ENCODE measurements at places on chromosomes 1 and 21.

DNA sequence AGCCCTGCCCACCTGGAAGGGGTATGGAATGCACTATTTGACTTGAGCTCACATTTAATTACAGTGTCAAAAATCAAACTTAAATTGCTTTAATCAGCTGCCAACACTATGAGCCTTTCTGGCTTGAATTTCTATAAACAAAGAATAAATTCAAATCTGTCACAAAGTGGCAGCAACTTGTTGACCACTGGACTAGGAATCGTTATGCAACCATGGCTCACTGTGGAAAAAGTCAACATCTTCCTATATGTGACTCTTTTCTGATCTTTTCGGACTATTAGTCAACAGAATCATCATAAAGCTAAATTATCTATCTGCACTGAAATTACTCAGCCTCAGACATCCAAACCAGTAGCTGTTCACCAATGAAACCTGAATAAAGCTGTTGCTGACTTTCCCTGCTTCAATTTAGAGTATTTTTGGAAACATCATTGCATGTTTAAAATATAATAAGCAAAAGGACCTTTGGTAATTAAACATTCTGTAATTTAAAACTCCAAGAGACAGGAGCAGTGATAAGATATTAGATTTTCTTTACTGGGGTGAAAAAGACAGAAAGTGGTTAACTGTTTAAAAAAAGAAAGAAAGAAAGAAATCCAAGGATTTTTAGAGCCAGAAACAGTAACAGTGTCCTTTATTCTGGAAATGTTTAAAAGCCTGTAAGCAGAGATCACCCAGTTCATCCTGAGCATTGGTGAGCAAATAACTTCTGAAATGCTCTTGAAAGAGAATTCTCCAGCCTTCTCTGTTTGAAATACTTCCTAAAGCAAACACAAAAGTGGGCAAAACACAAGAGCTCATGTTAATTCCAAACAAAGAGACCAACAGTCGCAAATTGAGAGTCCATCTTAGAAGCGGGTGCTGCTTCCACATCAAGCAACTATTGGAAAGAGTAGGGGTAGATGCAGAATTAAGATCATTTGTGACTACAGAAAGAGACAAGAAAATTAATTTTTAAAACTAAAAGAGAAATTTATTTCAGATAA lies 26.2 kb upstream of the ERG start:
- DNase-seq = no peak

GRCh38 chr1:10832703-10833102 lies 36.3 kb upstream of the CASZ1 start:
- DNase-seq = no peak

DNA sequence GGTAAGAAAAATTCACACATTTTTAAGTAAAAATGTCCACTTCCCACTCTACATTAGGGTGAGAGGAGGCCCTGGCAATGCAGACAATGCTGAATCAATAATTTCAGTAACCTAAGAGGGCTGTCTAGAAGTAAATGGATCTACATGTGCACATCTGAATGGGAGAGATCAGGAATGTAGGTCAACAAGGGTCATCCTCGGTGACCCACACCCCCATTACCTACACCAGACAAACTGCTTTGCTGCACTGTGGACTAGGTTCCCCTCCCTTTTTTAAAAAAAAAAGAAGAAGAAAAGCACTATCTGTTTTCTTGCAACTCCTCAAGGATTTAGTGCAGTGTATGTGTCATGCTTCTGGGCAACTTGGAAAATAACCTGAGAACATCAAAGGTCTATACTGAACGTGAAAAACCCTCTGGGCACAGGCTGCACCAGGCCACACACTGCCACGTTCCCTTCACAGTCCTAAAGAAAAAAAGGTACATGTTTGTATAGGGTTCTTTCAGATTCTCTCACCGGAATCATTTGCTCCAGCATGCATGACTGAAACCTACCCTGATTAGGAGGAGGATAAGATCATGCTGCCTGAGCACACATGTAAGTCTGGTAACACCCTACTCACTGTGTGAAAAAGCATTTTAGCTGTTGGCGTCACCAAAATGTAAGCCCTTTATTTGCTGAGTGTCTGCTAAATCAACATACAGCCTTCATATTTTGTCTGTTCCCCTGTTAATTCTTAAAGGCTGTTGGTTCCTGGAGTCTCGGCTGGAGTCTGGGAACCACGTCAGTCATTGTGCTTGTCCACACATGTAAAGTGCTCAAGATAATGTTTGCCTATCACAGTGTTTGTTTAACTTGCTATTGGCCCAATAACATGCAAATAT lies 341.0 kb downstream of the SMYD3 start:
- DNase-seq = no peak

GRCh38 chr1:213598263-213598662 lies 389.5 kb upstream of the PROX1 start:
- no peak for DNase-seq

- no peak for DNase-seq
Observed at GRCh38 chr1:108777839-108778238, 31.4 kb downstream of the STXBP3 start.

DNA sequence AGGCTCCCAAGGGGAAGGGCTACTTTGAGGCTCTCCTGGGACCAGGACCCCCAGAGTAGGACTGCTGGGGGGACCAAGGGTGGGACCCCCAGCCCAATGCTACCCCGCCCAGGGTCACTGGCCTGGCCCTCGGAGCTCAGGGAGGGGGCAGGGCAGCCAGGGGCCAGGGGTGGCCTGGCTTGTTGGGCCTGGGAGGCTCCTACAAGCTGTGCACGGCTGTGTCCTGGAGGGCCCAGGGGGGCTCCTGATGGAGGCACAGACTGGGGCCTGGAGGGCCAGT lies 2.2 kb downstream of the HES4 start:
- DNase-seq = no peak

GRCh38 chr1:18093193-18093592 lies 14.4 kb upstream of the IGSF21 start:
- DNase-seq = no peak

- DNase-seq = peak; percentile 26
Observed at GRCh38 chr1:32014948-32015273, 1.2 kb downstream of the KHDRBS1 start.

- DNase-seq = no peak
Observed at GRCh38 chr1:20281801-20282200, 8.9 kb upstream of the VWA5B1 start.

- DNase-seq = no peak
Observed at GRCh38 chr1:109249654-109250401, 489 bp downstream of the CELSR2 start.

- DNase-seq = peak; percentile 19
Observed at GRCh38 chr1:27487966-27488884, 1.7 kb downstream of the WASF2 start.

DNA sequence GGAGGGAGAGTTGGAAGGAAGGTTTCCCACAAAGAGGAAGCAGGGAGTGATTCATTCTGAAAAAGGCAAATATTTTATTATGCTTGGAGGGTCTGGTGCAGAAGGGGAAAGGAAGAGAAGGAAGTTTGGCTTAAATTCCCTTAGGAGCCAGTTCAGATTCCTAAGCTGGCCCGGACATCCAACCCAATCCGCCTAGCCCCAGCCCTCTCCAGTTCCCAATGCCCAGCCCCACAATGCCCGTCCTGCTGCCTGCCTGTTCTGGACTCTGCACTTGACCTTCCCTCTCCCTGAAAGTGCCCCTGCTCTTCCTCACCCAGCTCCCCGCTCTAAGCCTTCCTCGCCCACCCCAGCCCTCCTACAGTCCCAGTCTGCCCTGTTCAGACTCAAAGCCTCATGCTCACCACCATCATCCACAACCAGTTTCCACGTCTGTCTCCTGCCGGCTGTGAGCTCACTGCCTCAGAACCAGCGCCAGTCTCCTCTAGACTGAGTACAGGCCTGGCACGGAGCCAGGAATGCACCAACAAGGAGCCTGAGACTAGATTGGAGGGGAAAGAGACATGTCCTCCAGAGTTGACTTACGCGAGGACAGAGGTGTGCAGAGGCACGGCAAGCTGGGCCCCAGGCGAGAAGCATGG lies 18.9 kb downstream of the CAPN2 start:
- DNase-seq = no peak

DNA sequence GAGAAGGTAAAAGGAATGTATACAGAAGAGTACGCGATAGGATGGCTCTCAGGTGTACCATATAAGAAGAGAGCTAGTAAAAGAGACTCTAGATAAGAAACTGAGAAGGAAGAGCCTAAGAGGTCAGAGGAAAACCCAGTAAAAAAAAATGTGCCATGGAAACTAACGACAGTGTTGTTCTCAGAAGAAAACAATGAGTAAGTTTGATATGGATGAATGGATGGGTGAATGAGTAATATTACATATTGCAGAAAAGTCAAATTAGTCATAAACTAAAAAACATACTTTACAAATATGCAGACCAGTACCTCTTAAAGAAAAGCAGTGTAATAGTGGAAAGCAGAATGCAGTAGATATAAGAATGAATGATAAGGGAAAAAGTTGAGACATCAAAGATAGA lies 316.2 kb downstream of the HMCN1 start:
- DNase-seq = no peak

DNA sequence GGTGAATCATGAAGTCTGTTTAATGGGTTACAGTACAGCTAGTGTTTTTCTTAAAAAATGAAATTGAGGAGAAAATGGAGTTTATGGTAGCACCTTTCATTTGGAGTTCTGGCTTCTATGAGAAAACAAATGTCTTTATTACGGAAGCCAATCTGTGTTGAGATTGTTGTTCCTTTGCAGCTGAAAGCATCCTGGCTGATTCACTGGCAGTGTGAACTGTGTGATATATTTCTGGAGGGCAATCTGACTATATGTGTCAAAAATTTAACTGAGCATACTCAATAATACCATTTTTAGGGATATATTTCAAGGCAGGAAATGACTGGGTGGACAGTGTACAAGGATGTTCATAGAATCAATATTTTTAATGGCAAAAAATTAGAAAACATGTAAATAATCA lies 46.6 kb upstream of the LYST start:
- no peak for DNase-seq

GRCh38 chr1:172938681-172939080 lies 112.1 kb downstream of the TNFSF18 start:
- no peak for DNase-seq

DNA sequence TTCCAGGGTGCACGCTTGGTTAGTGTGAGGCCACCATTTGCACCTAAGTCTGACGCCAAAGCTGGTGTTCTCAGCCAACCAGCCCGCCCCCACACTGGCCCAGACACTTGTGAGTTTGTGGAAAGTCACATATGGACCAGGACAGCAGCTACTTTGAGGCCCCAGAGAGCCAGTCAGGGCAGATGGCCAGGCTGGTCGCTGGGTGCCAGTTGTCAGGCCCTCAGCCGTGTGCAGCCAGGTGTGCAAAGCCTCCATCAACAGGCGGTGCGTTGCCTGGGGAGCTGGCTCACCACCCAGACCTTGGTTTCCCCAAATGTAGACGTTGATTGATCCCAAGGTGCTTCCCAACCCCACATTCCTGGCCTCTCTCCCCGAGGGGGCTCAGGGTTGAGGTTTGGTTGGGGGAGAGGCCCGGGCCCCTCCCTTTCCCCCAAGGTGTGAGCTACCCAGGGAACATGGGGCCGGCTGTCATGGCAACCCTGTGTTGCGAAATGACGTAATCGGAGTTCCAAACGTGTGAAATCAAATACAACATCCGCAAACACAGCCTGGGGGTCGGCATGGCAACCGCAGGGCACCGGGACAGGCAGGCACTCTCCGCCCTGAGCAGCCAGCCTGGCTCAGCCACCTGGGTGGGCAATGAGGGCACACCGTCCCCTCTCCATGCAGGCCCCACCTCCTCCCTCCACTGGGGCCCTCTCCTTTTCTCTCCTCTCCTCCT lies 42.2 kb upstream of the WNT4 start:
- DNase-seq = no peak

DNA sequence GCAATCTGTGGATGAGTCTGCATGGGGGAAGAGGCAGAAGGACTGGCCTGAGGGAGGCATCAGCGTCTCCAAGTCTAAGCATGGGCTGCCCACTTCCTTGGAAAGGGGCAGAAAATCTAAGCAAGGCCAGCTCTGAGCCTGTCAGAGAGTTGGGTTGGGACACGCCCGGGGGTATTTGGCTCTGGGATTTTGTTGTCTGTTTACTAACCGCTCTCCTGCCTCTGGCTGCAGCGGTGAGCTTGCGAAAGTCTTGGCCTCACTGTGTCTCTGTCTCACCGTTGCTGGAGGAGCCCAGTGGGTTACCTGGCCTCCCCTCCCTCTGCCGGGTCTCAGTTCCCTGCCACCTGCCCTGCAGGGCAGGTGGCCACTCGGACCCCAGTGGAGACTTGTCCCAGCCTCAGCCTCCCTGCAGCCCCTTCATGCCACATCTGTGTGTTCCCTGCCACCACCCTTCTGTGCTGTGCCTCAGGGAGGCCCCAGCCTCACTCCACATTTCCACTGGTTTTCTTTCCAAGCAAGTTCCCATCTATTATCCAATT lies 33.7 kb downstream of the EDN2 start:
- DNase-seq = no peak

DNA sequence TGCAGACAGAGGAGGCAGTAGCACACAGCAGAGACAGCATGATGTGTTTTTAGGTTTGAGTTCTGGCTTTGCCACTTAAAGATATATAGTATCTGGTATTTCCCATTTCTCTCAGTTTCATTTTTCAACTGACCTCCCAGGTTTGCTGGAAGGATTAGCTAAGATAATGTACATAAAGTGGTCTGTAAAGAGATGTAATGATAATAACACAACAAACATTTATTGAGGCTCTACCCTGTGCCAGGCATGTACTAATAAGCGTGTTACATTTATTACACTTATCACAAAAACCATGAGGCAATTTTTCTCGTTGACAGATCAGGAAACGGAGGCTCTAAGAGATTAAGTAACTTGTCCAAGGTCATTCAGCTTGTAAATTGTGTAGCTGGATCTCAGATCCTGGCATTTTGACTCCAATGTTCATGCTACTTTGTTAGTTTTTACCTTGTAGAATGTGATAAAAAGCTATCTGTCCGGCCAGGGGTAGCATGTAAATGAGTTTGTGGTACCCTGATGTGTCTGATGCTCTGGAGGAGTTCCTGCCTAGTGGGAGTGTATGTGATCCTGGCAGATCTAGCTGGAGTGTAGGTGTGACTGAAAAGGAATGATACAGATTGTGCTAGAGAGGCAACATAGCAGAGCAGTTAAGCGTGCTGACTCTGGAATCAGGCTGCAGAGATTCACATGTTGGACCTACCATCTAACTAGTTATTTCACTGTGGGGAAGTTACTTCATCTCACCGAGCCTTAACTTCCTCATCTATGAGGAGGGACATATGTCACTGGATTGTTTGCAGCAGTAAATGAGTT lies 146.6 kb downstream of the VPS13D start:
- no peak for DNase-seq

DNA sequence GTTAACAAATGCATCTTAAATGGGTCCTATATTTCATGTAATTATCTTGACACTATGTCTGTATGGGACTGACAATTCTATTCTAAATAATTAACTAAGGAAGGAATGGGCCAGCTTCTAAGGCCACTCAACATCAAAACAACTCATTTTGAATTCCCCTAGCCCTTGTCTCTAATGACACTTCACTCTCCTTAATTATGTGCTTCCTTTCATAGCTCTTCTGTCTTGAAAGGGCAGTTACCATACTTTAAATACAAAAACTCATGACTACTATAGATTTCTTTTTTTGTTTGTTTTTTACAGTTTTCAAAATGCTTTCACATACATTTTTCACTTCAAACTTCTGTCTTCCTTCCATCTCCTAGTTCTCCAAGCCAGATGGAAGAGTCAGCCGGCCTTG lies 126.1 kb upstream of the CHODL start:
- no peak for DNase-seq

- DNase-seq = no peak
Observed at GRCh38 chr1:112565800-112566199, 53.1 kb downstream of the ST7L start.

GRCh38 chr21:45019076-45019886 lies 55.1 kb upstream of the ADARB1 start:
- DNase-seq = no peak

- DNase-seq = no peak
Observed at GRCh38 chr1:54570161-54570560, 22.1 kb downstream of the ACOT11 start.

- DNase-seq = peak; percentile 80
Observed at GRCh38 chr1:55277377-55278130, 62.4 kb upstream of the USP24 start.
